Mucosa of descending colon (tissue), 3 donors: ENCODE measurements at places on chromosomes 12 and 14.

DNA sequence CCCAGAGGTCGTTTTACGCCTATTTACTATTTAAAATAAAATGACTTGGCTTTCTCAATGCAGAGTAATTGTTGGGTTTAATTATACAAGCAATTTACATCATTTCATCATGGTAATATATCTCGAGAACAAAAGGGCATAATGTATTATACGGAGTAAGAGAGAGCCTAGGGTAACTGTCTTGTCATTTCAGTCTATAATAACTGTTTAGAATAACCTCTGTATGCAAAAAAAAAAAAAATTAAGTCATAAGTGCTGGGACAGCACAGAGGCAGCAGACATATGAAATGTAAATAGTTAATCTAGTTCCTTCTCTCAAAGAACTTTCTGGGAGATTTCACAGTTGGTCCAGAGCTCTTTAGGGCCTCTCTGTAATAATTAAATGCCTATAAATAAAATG, 284.9 kb downstream of the TMTC2 start:
- no peak for DNase-seq

GRCh38 chr14:30875788-30876053, 1.4 kb downstream of the COCH start:
- no peak for DNase-seq

- no peak for DNase-seq
Observed at GRCh38 chr14:77120771-77121743, 20.5 kb downstream of the ZDHHC22 start.

GRCh38 chr14:48937541-48938195, 648.5 kb downstream of the RPS29 start:
- no peak for DNase-seq

DNA sequence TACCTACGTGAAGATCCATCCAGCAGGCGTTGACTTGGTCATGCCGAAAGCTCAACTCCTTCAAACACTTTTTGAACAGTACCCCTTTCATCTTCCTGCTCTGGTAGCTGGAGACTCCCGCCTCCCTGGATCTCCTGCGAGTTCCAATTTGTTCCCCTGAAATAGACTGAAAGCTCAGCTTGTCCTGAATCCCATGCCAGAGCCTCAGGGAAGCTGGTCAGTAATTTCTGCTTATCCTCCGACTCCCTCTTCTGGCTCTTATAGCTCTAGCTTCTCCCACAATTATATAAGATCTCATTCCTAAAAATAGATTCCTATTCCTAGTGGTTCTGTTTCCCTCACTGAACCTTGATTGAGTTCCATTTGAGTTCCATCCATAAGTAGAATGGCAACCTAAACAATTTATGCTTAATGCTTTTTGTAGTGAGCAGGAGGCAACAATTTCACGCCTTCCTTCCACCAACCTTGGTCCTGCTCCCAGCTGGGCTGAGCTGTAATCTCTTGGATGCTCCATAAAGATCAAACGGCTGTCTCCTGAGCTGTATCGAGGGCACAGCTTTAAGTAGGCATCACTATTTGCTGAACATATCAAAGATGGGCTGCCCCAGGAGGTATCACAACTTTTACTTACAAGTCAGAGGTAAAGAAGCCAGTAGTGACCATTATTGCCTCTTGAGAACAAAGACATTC, 8.0 kb upstream of the TMEM132C start:
- no peak for DNase-seq

- no peak for DNase-seq
Observed at GRCh38 chr12:12606781-12607589, 4.7 kb upstream of the CREBL2 start.

GRCh38 chr12:71639341-71639760, 24.3 kb downstream of the ZFC3H1 start:
- no peak for DNase-seq

DNA sequence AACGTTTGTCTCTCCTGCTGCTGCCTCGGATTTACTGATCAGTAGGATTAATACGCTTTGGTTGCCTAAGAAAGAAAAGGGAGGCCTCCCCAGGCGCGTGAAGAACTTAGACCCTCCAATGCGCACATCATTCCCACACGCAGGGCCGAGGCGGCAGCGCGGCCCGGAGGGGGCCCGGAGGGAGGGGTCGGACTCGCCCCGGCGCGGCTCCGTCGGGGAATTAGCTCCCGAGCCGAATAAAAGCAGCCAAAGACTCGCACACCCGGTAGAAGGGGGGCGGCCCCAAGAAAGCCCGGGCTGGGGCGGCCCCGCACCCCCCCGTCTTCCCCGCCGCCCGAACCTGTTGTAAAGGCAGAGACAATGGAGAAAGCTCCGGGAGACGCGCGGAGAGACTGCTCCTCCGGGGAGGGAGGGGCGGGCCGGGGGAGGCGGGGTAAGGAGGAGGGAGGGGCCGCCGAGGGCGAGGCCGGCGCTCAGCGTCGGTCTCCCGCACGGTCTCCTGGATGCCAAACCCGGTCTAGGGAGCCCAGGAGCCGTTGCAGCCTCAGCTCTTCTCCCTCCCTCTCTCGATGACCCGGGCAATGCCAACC, at the start of gene NELL2:
NELL2 (minus strand) TSS at position 362 of the 590 bp plus-strand sequence. CDS start 446 bp downstream, outside the sequence.
- DNase-seq = peak; percentile 73

DNA sequence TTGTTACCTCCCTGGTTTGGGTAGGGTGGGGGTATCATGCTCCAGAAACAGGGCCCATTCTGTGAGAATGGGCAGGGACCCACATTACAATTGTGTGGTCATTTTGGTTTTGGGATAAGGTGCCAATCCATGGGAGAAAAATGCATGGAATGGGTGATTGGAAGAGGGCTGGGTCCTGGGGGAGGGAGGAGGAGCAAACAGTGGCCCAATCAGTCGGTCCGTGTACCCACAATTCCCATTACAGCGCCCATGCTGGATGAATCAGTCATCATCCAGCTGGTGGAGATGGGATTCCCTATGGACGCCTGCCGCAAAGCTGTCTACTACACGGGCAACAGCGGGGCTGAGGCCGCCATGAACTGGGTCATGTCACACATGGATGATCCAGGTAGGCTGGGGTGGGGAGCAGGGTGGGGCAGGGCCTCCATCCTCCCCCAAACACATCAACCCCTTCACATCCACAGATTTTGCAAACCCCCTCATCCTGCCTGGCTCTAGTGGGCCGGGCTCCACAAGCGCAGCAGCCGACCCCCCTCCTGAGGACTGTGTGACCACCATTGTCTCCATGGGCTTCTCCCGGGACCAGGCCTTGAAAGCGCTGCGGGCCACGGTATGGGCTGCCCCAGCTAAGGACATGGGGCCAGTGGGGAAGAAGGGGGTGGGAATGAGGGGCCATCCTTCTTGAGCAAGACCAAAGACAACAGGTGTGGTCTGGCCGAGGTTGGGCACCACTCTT, 3.6 kb upstream of the TPI1 start:
- peak; percentile 46 for DNase-seq

GRCh38 chr12:107732365-107732764, 28.6 kb downstream of the PRDM4 start:
- DNase-seq = no peak

- DNase-seq = no peak
Observed at GRCh38 chr12:4962539-4963486, 53.1 kb downstream of the KCNA1 start.

DNA sequence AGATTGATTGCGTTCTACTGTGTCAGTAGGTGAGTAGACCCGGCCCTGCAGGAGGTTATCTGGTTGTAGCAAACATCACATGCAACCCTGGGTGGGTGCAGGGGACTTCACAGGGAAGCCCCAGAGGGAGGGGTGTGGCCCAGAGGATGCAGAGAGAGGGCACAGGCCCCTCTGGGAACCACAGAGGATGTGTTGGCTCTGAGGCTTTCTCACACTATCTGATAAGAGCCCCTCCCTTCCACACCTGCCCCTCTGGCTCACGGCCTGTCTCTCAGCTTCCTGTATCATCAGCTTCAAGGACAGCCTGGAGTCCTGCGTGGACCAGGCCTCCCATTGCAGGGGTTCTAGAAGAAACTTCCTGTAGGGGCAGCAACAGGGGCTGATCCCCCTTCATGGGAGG, 101.9 kb downstream of the RIN3 start:
- peak; percentile 26 for DNase-seq

DNA sequence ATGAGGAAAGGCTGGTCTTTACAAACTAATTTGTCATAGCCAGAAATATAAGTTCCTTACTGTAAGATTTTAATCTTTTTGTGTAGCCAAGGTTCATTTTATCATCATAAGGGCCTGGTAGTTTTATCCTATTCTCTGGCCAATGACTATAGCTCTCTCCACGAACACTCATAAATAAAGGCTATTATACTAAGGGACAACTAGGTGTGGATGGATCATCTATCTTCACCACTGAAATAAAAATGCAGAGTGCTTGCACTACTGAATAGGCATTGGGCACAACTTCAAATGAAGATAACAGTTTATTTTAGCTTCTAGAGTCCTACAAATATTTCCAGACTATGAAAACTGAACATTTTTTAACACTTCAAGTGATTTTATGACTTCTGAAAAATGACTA, 698.6 kb downstream of the NOVA1 start:
- no peak for DNase-seq

DNA sequence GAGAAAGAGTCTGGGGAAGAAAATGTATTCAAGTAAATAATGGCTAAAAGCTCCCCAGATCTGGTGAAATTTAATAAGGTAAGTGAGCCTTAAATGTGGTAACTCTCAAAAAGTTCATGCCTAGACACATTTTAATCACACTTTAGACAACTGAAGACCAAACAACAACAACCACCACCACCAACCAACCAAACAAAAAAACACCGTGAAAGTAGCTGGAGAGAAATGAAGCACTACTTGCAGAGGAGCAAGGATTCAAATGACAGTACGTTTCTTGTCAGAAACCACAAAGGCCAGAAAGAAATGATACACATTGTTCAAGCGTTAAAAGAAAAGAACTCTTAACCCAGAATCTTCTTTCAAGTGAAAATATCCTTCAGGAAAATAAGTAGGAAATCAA, 208.3 kb downstream of the MYRFL start:
- no peak for DNase-seq

DNA sequence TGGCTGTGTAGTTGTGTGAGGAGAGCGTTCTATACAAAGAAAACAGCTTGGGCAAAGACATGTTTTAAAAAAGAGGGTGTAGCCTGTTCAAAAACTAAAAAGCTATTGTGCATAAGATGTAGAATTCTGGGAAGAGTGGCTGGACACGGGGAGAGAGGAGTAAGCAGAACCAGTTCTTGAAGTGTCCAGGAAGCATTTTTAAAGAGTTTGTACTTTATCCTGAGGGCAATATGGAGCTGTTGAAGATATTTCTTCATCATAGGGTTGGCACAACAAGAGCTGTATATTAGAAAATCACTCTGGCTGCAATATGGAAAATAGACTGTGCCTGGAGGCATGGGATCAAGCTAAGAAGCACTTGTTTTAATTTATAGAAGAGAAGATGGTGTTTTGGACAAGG, 458.9 kb upstream of the LMO3 start:
- DNase-seq = no peak

DNA sequence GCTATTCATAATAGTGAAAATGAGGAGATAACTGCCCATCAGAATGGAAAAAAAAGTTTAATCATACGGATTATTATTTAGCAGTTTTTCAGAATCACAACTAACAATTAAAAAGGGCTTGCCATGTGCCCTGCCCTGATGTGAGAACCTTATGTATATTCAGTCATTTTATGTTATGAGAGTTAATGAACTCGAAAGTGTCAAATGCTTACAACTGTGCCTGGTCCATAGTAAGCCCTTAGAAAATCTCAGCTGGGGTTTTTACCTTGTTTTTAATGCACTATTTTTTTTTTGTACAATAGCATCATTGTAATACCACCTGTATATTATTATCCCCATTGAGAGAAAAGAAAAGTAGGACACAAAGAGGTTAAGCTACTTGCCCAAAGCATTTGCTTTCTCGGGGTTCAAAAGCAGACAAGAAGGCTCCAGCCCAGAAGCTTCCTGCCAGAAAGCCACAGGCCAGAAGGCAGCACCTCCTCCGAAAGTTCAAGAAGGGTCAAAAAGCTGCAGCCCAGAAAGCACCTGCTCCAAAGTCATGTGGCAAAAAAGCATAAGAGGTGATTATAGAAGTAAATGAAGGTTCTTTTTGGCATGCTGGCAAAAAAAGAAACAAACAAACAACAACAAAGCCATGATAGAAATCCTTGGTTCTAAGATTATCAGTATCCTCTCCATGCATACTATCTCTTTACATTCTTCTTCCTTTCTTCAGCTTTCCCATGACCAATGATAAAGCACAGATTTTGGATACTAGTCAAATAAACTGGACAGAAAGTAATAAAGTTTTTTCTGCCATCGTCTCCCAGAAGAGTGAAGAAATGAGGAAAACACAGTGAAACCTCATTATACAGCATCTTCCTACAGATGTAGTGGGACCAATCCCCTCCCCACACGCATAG, 59.1 kb upstream of the NAP1L1 start:
- DNase-seq = no peak

GRCh38 chr12:92690601-92691000, 12.2 kb upstream of the PLEKHG7 start:
- no peak for DNase-seq

DNA sequence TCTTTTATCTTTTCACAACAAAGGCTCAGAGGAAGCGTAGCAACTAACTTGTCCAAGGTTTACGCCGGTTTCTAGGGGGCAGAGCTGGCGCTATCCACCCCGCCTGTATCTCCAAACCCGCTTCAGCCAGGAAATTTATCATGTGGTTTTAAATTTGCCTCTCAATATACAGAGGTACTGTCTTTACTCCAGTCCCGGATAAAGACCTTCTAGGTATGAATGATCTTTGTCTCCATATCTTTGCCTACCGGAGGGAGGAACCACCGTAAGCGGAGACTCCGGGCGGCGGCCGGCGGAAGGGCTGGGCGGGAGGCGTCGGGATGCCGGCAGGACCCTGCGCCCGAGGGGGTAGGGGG, 693 bp upstream of the RIMKLB start:
- no peak for DNase-seq

- no peak for DNase-seq
Observed at GRCh38 chr14:31194661-31195060, 12.9 kb downstream of the HECTD1 start.

DNA sequence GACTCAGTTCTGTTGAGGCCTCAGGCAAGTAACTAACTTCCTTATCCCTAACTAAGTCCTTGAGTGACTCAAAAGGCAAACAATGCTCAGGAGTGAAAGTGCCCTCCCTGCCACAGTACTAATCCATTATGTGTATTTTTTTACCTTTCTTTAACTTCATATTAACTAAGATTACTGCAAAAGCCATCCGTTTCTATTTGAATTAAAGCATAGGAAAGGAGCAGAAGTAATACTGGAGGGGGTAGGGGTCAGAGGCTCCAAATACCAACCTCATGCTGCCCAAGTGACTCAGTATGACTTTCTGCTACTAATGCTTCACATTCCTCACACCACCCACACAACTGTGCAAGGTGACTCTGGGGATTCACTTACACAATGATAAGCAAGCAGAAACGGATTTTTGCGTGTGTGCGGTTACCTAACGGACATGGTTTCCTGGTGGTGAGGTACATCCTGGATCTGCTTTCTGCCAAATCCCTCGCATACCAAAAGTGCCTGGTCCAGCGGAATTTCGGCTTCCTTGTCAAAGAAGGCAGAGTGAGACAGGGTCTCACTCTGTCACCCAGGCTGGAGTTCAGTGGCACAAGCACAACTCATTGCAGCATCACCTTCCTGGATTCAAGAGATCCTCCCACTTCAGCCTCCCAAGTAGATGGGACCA, 25.1 kb downstream of the MOK start:
- no peak for DNase-seq
